ENCODE measurements at places on chromosomes 2 and 18. TPM values are rescaled to one million over a fixed set of nuclear protein-coding genes. Genes with fewer than 3 reads are reported as not detected.

DNA sequence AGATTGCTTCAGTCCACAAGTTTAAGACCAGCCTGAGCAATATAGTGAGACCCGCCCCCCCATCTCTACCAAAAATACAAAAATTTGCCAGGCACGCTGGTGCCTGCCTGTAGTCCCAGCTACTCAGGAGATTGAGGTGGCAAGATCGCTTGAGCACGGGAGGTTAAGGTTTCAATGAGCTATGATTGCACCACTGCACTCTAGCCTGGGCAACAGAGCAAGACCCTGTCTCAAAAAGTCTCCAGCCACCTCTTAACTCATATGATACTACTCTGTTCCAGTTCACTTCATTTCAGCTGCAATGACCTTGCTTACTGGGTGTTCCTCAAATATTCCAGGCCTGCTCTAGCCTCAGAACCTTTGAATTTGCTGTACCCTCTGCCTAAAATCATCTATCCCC is 11.4 kb downstream of the MEMO1 start:
- H3K4me1 ChIP-seq: peaks cover 29% of the 10 kb centered on the region
- DNase-seq: no peak
- no peak overlapping the region for H3K27ac ChIP-seq
- no peaks in the 10 kb centered on the region for H3K27me3 ChIP-seq
- H3K4me3 ChIP-seq: no peak overlapping the region
- H3K36me3 ChIP-seq: no peaks in the 10 kb centered on the region

GRCh38 chr2:73448856-73449255 is 63.2 kb downstream of the ALMS1 start:
- no peak overlapping the region for H3K27ac ChIP-seq
- H3K4me1 ChIP-seq: no peaks in the 10 kb centered on the region
- H3K36me3 ChIP-seq: peaks cover 27% of the 10 kb centered on the region
- no peak overlapping the region for H3K4me3 ChIP-seq
- DNase-seq: no peak
- H3K27me3 ChIP-seq: no peaks in the 10 kb centered on the region

DNA sequence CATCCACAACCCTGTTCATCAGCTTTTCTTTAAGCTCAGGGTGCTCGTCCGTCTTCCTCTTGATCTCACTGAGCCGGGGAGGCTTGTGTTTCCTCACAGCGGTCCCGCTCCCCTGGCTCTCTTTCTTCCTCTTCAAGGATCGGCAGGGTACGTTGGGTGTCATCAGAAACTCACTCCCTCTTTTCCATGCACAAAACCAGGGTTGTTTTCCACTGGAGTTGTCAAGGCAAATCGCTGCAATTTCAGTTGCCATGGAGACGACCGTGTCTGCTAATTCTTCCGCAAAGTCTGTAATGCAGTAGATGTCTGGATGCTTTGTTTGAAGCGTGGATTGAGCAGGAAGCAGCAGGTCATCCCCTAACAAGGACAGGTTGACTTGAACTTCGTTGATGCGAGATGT is 146.4 kb downstream of the DAW1 start:
- DNase-seq: no peak
- H3K36me3 ChIP-seq: no peaks in the 10 kb centered on the region
- H3K4me1 ChIP-seq: no peaks in the 10 kb centered on the region
- H3K4me3 ChIP-seq: no peak overlapping the region

The NOL4 gene
- not detected for total RNA-seq

- no peaks in the 10 kb centered on the region for H3K27me3 ChIP-seq
- no peaks in the 10 kb centered on the region for H3K4me1 ChIP-seq
- no peak overlapping the region for H3K27ac ChIP-seq
- no peak for DNase-seq
- H3K36me3 ChIP-seq: peaks cover 5% of the 10 kb centered on the region
Measured at GRCh38 chr2:201280191-201281040, 20.1 kb downstream of the CASP8 start.

- no peaks in the 10 kb centered on the region for H3K4me1 ChIP-seq
- no peak overlapping the region for H3K4me3 ChIP-seq
- no peak overlapping the region for H3K27ac ChIP-seq
- H3K27me3 ChIP-seq: peaks cover 2% of the 10 kb centered on the region
Measured at GRCh38 chr18:1995041-1995612, 576.2 kb downstream of the METTL4 start.

All from chondrocyte (in vitro differentiated cells).